ENCODE measurements at places on chromosomes 3 and 15.

DNA sequence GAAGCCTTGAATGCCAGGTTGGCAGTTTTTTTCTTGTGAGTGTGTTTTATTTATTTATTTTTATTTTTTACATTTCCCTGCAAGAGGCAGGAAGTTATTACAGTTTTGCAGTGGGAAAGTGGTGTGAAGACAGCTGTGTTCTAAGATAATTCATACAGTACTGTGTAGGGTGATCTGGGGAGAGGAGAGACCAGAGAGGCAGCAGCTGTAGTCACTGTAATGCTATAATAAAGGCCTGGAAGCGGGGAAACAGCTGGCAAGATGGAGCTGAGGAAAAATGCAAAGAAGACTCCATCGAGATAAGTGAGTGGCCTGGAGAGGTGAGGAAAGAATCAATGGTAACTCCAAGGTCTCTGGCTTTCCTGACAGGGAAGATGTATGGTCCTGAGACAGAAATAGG is 23.1 kb downstream of the CNTN3 start:
- no peak for DNase-seq

DNA sequence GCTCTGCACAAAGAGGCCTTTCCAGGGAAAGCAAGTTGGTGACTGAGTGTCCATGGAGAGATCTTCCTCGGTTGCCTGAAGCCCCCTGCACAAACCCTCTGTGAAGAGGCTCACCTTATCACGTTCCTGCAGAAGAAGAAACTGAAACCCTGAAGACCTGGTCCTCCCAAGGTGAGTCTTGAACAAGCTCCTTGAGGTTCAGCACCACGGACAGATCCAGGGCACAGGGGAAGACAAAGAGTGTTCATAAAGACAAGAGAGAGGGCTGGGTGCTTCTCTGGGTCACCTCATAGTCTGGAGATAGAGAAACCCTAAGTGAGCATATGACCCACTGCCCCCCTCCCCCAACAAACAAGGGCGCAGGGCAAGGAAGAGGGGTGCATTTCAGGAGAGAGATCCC is 21.7 kb upstream of the TBC1D21 start:
- peak; percentile 8 for DNase-seq

DNA sequence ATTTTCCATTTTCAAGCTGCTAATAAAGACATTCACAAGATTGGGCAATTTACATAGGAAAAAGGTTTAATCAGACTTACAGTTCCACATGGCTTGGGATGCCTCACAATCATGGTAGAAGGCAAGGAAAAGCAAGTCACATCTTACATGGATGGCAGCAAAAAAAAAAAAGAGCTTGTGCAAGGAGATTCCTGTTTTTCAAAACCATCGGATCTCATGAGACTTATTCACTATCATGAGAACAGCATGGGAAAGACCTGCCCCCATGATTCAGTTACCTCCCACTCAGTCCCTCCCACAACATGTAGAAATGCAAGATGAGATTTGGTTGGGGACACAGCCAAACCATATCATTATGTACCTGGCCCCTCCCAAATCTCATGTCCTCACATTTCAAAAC is 202.0 kb downstream of the FNDC3B start:
- no peak for DNase-seq

GRCh38 chr3:15271785-15272381 is 60.5 kb downstream of the SH3BP5 start:
- DNase-seq, result peak; percentile 51

- no peak for DNase-seq
Measured at GRCh38 chr15:40944510-40945296, 8.6 kb upstream of the CHAC1 start.

GRCh38 chr15:83108266-83109219 is 1.1 kb downstream of the TM6SF1 start:
- no peak for DNase-seq

GRCh38 chr3:49257187-49257586 is 19.8 kb downstream of the C3orf62 start:
- DNase-seq, result no peak

DNA sequence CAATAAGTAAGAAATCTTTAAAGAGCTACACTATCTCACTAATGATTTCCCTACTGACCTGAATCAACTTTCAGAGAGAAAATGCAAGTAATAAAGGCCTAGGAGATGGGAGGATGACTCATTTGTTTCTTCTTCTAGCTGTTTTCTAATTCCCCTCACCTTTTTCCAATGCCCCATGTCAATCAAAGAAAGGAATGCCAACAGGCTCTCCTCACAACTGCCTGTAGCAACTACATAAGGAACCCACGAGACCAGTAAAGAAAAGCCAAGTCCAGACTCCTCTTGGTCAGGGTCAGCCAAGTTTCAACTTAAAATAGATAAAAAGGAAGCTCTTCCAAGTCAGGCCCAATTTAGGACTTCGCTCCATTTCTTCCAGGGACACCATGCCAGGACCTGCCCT is 201.9 kb downstream of the TNIK start:
- DNase-seq, result no peak

GRCh38 chr15:67189326-67190051 is 65.0 kb downstream of the AAGAB start:
- DNase-seq, result no peak

- no peak for DNase-seq
Measured at GRCh38 chr3:123236902-123237301, 35.2 kb downstream of the SEC22A start.

- DNase-seq, result no peak
Measured at GRCh38 chr3:61181874-61182273, 69.4 kb downstream of the FHIT start.

GRCh38 chr3:153338487-153338886 is 176.5 kb downstream of the RAP2B start:
- no peak for DNase-seq

GRCh38 chr3:161177991-161178390 is 43.1 kb upstream of the NMD3 start:
- no peak for DNase-seq

GRCh38 chr3:99859825-99860224 is 42.2 kb downstream of the CMSS1 start:
- DNase-seq, result no peak

- DNase-seq, result no peak
Measured at GRCh38 chr15:54722342-54722986, 474.3 kb downstream of the RSL24D1 start.

DNA sequence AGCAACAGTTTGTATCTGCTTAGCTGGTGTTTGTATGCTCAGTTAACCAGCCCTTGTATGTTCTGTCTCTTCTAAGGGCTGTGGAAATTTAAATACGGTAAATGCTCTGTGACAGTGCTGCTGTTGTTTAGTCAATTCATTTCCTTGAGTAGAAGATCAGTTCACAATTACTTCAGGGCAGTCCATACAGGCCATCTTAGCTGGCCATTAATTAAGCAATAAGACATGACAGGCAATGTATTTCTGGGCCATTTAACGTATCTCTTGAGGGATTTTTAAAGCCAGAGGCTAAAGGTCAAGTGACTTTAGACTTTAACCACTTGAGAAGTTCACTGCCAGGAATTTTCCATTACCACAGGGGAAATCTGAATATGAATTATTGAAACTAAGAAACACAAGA is 351.8 kb downstream of the ZIC1 start:
- no peak for DNase-seq

- no peak for DNase-seq
Measured at GRCh38 chr3:43994657-43995546, 246.8 kb upstream of the TOPAZ1 start.

DNA sequence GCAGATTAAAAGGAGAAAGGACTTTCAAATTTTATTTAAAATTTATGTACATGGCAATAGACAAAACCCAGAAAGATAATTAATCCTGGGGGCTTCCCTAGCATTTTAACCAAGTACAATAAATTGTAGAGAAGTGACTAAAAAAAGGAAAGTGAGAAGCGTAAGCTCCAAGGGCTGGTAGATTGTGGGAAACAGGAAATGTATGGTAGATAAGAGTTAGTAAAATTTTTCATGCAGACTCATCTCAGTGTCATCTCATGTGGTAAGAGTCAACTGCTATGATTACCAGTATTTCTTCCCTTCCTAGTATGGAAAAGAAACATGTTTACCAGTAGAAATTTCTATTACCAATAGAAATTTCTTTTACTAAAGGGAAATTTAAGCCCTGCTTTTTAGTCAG is 464.3 kb upstream of the AGTR1 start:
- DNase-seq, result no peak

DNA sequence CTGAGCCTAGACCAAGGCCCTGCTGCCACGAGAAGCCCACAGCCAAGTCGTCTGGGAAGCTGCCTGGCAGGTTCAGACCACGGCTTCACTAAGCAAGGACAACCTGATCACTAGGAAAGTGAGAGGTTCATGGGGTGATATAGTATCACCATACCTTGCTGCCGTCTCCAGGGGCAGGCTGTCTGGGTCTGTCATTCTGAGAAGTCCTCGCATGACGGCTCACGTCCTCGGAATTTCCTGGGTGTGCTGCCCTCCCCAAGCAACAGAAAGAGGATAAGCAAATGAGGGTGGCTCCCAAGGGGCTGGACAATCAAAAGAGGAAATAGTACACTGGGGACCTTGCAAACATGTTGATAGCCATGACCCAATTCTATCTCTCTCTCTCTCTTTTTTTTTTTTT is 207.4 kb upstream of the IGF1R start:
- DNase-seq, result no peak

DNA sequence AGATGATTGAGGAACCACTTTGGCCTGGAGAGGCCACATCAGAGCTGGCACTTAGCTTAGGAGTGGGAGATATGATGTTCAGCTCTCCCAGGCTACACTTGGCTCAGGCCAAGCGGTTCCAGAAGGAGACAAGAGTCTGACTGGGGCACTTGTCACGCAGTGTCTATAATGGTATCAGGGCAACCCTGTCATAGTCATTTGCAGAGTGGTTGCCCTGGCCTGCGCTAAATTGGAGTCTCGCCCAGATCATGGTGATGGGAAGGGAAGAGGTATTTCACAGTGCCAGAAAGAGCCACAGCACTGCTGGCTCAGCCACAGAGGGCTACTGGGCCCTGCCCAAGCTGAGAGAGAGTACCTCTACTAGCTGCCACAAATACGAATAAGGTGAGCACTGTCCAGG is 186.9 kb upstream of the CRBN start:
- DNase-seq, result no peak

DNA sequence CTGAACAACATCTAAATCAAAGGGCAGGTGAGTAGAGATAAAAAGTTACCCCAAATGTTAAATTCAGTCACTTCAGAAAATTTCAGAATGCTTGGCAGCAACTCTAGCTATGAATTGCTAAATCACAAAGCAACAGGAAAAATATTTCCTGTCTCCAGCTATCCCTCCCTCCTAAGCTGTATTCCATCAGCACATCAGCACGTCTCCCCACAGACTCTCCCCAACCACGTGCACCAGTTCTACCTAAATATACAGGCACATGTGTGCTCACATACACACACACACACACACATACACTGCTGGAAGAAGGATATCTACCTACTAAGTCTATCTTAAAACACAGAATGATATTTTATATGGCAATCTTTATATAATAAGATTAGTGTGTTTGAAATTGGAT is 177.1 kb upstream of the ARHGEF26 start:
- DNase-seq, result no peak

DNA sequence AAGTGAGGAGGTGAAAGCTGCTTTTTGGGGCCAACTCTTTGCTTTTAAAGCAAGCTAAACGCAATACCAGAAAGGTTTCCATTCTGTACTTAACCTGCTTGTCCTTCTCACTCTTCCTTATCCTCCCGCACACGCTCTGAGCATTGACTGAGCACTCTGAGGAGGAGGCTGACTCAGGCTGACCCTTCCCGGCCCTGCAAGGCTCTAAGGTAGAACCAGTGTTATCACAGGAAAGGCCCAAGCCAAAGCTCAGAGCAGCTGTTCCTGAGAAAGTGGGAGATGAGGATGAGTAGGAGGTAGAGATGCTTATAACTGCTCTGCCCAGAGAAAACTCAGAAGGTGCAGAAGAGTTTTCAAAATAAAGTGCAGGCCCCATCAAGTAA is 2.3 kb downstream of the B3GNT5 start:
- DNase-seq, result no peak

- DNase-seq, result no peak
Measured at GRCh38 chr15:91113030-91113429, 13.0 kb downstream of the SV2B start.

DNA sequence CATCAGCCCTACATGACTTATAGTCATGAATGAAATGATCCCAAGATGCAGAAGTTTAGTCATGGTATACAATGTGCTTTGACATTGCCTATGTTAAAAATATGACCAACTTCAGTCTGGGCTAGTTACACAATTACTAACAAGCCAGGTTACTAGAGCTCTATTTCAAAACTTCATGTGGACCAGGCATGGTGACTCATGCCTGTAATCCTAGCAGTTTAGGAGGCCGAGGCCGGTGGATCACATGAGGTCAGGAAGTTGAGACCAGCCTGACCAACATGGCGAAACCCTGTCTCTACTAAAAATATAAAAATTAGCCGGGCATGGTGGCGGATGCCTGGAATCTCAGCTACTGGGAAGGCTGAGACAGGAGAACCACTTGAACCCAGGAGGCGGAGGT is 613.0 kb downstream of the CADM2 start:
- no peak for DNase-seq

- DNase-seq, result no peak
Measured at GRCh38 chr15:69763831-69764230, 311.2 kb downstream of the RPLP1 start.

DNA sequence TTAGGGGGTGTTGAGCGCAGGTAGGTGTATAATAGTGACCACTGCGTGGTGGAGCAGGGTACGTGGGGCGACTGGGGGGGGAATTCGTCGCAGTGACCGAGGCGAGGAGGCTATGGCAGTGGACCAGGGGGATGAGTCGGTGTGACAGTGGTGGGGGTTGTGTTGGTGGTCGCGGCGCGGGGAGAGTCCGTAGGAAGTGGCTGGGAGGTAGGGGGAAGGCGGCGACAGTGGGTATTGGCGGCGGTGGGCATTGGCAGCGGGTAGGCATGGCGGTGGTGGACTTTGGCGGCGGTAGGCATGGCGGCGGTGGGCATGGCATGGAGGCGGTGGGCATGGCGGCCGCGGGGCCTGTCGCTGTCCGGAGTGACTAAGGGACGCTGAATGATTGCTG is 739 bp downstream of the SNRPN start:
- DNase-seq, result peak; percentile 0

- no peak for DNase-seq
Measured at GRCh38 chr3:20561166-20561565, 375.2 kb upstream of the SGO1 start.

DNA sequence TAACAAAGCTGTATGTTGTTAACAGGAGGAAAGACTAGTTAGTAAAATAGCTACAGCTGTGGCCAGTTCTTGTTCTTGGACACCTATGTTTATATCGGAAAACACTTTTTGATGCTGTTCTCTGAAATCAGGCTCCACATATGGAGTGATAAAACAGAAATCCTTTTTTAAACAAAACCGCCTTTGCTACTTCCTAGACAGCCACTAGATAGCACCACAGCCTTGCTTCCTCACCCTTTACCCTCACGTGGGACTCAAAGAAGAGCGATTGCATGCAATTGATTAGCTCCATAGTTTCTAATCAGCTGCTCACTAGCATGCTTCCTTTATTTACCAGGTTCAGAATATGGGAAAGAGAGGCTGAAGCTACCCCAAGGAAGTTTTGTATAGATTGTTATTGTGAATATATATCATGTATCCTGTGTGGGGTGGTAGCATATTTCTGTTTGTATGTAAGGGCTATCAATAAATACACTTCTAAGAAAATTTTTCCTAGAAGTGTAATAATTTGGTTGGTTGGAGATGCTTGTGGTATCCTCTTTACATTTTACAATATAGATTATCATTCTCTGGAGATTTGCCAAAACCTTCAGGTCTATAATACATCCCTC is 4.3 kb upstream of the MTFMT start:
- no peak for DNase-seq

All from stimulated activated CD8-positive, alpha-beta memory T cell treated with anti-CD3 and anti-CD28 coated beads, Interleukin-7, amount 100 ng/mL, for 24 hours (primary cell).